Activated naive CD4-positive, alpha-beta T cell treated with anti-CD3 and anti-CD28 coated beads for 36 hours (primary cell): ENCODE measurements at places on chromosomes 16 and 17. TPM values are rescaled to one million over a fixed set of nuclear protein-coding genes. Genes with fewer than 3 reads are reported as not detected.

The PDIA2 gene
- not detected for total RNA-seq

The HSPB9 gene
- not detected for total RNA-seq

GRCh38 chr17:17917394-17917793 is 54.8 kb downstream of the TOM1L2 start:
- no peak overlapping the region for H3K4me3 ChIP-seq
- no peak overlapping the region for H3K27ac ChIP-seq
- DNase-seq, result no peak

The CDH16 gene
- total RNA-seq, result not detected

The VTN gene
- not detected for total RNA-seq

GRCh38 chr16:85768199-85768598 is 17.3 kb upstream of the C16orf74 start:
- no peak overlapping the region for H3K4me3 ChIP-seq
- H3K27me3 ChIP-seq, result no peaks in the 10 kb centered on the region
- no peaks in the 10 kb centered on the region for H3K4me1 ChIP-seq
- no peak for DNase-seq

DNA sequence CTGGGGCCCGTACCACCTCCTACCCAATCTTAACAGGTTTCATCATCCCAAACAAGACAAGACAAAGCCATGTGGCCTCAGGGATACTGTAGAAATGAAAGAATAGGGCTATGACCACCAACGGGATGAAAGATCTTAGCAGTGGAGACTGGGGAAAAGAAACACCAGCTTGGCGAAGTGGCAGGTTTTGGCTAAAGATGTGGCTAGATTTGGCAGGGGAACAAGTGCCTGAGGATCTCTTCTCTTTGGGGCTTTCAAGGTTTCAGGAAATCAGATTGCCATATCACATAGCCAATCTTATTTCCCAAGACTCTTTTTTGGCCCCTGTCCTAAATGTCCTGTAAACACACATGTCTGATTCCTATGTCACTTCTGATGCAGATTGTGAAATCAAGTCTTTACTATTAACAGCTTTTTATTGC is 6.9 kb downstream of the KRT24 start:
- peaks cover 13% of the 10 kb centered on the region for H3K27me3 ChIP-seq
- no peak overlapping the region for H3K27ac ChIP-seq
- H3K4me3 ChIP-seq, result no peak overlapping the region
- no peaks in the 10 kb centered on the region for H3K36me3 ChIP-seq

GRCh38 chr17:2963332-2964027 is 99.9 kb downstream of the OR1D5 start:
- H3K36me3 ChIP-seq, result peaks cover 2% of the 10 kb centered on the region
- H3K4me1 ChIP-seq, result no peaks in the 10 kb centered on the region
- DNase-seq, result no peak
- H3K27me3 ChIP-seq, result no peaks in the 10 kb centered on the region
- H3K27ac ChIP-seq, result no peak overlapping the region
- no peak overlapping the region for H3K4me3 ChIP-seq

The ZP2 gene
- not detected for total RNA-seq

GRCh38 chr17:35293151-35293847 is 50.4 kb downstream of the SLFN5 start:
- no peak overlapping the region for H3K27ac ChIP-seq
- no peak overlapping the region for H3K4me3 ChIP-seq
- no peaks in the 10 kb centered on the region for H3K27me3 ChIP-seq
- H3K36me3 ChIP-seq, result no peaks in the 10 kb centered on the region
- DNase-seq, result no peak

- peaks cover 26% of the 10 kb centered on the region for H3K27me3 ChIP-seq
- no peaks in the 10 kb centered on the region for H3K36me3 ChIP-seq
- no peak overlapping the region for H3K27ac ChIP-seq
- DNase-seq, result no peak
- H3K4me3 ChIP-seq, result no peak overlapping the region
Observed at GRCh38 chr17:74528491-74529199, 2.6 kb downstream of the CD300LB start.

- H3K27ac ChIP-seq, result no peak overlapping the region
- H3K36me3 ChIP-seq, result no peaks in the 10 kb centered on the region
- H3K4me1 ChIP-seq, result peaks cover 1% of the 10 kb centered on the region
Observed at GRCh38 chr17:74165797-74166365, 37.6 kb upstream of the RPL38 start.
